ENCODE measurements at places on chromosomes 12 and 14.

GRCh38 chr14:43755707-43756106 lies 751.4 kb downstream of the FSCB start:
- DNase-seq = no peak

GRCh38 chr12:44765796-44766195 lies 110.3 kb downstream of the NELL2 start:
- no peak for DNase-seq

- peak; percentile 42 for DNase-seq
Measured at GRCh38 chr12:93186131-93186530, 191.6 kb upstream of the NUDT4 start.

GRCh38 chr14:74492776-74493342 lies at the start of gene NPC2:
TSS of gene NPC2 (minus strand) at chr14:74493305. CDS start at chr14:74493274, 31 bp downstream.
- DNase-seq = no peak

GRCh38 chr14:36522972-36523715 lies 3.1 kb upstream of the NKX2-1 start:
- no peak for DNase-seq

- no peak for DNase-seq
Measured at GRCh38 chr12:10196210-10196609, 16.5 kb upstream of the GABARAPL1 start.

- no peak for DNase-seq
Measured at GRCh38 chr14:35380794-35381193, 23.8 kb downstream of the NFKBIA start.

DNA sequence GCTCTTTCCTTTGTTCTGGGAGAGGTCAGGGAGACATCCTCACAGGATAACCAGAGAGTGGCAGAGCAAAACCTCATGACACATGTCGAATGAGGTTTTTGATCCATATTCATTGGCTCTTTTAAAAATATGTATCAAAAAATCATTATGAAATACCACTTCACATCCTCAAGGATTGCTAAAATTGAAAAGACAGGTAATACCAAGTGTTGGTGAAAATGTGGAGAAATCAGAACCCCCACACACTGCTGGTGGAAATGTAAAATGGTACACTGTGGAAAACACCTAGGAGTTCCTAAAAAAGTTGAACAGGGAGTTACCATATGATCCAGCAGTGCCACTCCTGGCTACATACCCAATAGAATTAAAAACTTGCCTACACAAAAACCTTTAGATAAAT lies 107.8 kb upstream of the ARID2 start:
- DNase-seq = no peak

DNA sequence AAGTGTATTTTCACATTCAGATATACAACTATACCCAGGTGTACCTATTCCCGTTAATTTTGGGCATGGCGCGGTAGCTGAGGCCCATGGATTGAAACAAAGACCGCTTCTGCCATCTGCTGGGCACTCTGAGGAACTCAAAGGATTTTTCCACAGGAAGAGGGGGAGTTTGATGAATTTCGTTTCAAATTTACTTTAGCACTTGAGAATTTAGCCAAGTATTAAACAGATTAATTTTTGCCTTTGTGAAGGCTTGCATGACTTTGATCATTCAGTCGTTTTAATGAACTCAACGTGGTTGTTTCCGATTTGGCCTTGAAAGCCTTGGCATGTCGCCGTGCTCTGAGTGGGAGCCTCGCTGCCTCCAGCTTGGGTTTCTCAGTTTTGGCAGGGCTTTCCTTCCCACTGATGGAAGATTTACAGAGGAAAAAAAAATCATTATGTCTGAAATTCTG lies 153.2 kb upstream of the DDHD1 start:
- DNase-seq = peak; percentile 68

DNA sequence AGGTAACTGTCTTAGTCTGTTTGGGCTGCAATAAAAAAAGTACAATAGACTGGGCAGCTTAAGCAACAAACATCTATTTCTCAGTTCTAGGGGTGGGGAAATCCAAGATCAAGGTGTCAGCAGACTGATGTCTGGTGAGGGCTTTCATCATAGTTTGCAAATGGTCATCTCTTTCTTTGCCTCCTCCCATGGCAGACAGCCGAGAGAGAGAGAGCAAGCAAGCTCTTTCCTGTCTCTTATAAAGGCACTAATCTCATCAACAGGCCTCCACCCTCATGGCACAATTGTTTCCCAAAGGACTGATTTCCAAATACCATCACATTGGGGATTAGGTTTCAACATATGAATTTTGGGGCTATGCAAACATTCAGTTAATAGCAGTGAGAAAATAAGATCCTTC lies 445.6 kb upstream of the FLRT2 start:
- no peak for DNase-seq

GRCh38 chr14:36580856-36581831 lies 1.3 kb downstream of the NKX2-8 start:
- DNase-seq = peak; percentile 56

DNA sequence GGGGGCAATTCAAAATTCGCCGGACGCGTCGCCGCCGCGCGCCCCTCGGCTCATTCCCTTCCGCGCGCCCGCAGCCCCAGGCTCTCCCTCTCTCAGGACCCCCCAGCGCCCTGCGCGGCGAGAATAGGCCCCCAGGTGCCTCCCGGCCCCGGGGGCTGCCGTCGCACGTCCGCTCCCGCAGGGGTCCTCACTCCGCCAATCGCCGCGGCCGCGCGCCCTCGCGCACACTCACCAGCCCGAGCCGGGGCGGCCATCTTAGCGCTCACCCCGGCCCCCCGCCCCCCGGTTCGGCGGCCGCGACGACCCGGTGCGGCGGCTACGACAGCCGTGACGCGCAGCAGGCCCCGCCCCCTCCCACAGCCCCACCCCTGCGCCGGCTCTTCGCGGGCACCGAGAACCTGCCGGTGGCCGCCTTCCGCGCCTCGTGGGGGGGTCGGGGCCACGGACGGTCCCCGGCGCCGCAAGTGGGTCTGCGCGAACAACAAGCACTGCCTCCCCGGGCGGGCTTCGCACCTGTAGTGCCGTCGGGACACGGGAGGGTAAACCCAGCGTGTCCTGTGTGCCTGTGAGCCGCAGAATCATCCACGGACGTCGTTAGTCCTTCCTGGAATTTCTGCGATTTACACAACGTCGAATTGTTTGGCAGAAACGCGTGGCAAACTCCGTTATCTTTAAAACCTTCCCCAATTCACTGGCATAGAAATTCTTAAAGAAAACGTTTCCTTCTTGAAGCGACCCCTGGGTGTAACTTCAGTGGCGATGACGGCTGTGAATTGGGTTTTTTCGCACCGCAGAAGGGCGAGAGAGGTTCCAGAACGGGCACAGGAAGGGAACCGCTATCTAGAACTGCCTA lies 2.5 kb downstream of the USP44 start:
- DNase-seq = peak; percentile 82

DNA sequence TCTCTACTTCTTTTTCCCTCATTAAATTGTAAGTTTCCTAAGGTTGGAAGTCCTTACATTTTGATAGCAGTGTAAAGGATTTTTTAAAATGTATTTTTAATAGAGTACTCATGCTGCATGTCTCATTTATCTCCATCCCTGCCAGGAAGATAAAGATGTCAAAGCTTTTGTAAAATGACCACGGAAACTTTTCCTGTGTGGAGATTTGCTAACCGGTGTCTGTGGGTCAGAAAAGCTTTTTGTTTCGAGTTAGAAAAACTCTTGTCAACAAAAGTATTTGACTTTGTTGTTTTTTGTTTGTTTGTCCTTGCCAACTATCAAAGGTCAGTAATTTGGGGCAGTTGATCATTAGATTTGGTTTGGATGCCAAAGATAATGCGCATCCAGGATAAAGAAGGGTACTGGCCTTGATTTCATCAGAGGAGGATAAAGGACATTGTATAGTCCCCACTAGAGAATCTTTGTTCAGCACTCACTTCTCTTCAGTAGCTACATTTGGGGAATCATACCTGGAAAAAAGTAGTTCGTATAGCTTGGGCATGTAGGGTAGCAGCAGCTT lies 156.8 kb upstream of the HIF1A start:
- DNase-seq = no peak

- no peak for DNase-seq
Measured at GRCh38 chr12:4441355-4442335, 4.0 kb downstream of the FGF6 start.

DNA sequence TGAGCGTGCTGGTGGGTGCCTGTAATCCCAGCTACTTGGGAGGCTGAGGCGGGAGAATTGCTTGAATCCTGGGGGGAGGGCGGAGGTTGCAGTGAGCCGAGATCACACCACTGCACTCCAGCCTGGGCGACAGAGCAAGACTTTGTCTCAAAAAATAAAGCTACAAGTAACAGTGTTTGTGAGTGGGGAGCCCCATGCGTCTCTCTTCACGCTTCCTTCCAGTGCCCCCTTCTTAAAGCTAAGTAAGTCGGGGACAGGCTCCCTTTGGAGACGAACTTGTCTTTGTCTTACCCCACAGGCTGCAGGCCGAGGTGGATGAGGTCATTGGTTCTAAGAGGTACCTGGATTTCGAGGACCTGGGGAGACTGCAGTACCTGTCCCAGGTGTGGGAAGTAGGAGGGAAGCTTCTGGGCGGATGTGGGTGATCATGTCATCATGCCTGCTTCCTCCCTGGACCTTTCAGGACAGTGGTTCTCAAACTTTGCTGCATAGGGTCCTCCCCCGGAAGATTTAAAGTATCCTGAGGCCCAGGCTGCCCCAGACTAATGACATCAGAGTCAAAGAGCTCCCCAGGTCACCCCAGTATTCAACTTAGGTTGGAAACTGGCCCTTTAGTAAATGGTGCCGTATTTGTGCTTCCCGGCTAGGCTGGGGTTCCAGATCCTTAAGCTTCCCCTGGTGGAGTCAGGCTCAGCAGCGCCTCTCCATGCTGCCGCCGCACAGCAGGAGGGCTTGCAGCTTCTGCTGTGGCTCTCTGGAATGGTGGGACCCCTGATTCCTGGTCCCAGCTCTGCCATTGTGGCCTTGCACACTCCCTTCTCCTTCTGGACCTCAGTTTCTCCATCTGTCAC lies 37.1 kb downstream of the CYP46A1 start:
- DNase-seq = no peak

DNA sequence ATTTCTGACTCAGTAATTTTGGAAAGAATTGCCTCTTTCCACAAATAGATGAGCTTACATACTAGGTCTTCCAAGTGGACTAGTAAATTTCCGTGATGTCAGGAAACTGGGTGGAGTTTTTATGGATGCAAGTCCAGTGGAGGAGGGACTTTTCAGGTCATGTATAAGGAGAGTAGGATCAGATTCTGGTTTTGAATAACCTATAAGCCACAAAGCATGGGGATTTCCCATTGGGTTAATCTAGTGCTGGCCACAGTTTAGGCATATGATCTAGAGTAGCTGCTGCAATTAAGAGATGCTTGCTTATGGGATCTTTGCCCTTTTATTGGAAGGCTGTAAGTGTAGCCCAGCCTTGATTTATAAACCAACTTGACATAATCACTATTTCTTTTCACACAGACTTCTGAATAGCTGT lies 33.8 kb downstream of the STK38L start:
- peak; percentile 14 for DNase-seq

- DNase-seq = no peak
Measured at GRCh38 chr12:44385964-44386363, 490.2 kb downstream of the NELL2 start.

DNA sequence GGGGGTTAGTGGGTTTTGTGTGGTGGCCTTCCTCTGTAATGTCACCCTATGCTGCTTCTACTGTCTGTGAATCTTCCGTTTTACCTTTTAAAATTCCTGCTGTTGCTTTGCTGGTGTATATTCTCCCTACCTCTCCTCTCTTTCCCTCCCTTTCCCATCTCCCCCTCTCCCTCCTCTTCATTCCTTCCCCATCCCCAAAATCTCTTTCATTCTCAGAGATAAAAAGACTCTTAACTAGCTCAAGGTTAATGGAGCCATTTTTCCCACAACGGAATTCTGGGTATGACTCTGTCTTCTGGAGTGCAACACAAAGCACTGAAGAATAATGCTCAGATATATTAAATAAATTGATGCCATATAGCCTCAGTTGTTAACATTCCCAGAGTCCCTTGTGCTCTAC lies 148.1 kb downstream of the EGLN3 start:
- DNase-seq = no peak

DNA sequence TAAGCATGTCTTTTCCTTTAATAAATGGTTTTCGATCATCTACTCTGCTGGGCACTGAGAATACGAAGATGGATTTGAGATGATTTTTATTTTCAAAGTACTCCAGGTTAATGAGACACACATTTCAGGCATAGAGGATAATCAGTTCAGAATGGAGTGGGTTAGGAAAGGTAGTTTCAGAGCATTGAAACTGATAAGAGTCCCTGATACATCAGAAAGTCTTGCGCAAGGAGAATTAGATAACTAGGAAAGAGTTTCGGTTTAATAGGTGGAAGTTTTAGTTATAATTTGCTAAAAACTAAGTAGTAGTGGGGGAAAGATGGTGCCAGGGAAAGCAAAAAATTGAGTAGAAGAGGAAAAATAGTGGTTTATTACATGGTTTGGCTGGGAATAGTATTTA lies 50.1 kb downstream of the ZDHHC17 start:
- no peak for DNase-seq

DNA sequence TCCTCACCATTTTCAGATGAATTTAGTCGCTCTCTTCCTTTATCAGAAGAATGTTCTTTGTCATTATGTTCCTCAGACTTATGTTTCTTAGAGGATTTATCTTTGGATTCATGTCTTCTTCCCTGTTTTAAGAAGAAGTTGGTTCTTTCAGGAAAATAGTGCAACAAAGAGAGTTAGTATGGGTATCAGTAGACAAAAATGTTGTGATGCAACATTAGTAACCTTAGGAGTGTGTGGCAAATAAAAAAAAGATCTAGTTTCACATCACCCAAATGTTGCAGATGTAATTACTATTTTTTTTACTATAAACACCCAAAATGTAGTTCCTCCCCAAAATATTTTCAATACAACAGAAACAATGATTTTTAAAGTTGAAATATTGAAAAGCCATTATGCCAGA lies 7.8 kb downstream of the RSRC2 start:
- DNase-seq = no peak

GRCh38 chr12:75656210-75656609 lies 144.8 kb upstream of the KRR1 start:
- DNase-seq = no peak

- DNase-seq = no peak
Measured at GRCh38 chr12:46462641-46463355, 90.2 kb upstream of the SLC38A2 start.

- no peak for DNase-seq
Measured at GRCh38 chr14:55921511-55921910, 196.7 kb upstream of the PELI2 start.

DNA sequence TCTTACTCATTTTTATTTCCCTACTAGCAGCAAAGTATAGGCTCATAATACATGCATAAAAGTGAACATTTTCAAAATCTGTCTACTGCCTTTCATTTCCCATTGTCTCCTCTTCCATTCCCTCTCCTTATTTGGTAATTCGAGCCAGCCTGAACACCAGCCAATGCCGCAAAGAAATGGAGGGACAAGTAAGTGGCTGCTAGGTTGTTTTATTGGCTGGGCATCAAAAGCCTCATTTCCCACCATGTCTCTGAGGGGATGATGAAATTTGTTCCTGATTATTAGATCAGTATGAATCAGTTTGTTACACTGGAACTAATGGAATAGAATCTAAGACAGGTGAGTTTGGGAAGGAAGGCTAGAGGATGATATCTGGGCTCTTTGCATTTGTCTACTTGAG lies 143.5 kb downstream of the KCNA5 start:
- no peak for DNase-seq

- no peak for DNase-seq
Measured at GRCh38 chr12:92002673-92003382, 142.8 kb downstream of the BTG1 start.

All from activated CD4-positive, alpha-beta T cell treated with anti-CD3 and anti-CD28 coated beads for 36 hours (primary cell).